Uterus (tissue), 4 donors: ENCODE measurements at places on chromosomes 2 and 18. TPM values are rescaled to one million over a fixed set of nuclear protein-coding genes. Genes with fewer than 3 reads are reported as not detected.

- DNase-seq, result no peak
These were observed 14.1 kb upstream of the GMPPA start for GRCh38 chr2:219484343-219485200.

- DNase-seq, result peak; percentile 29
These were observed 1.1 kb upstream of the PGAP1 start for GRCh38 chr2:196927376-196928225.

DLGAP1 gene
- 9.6 TPM for total RNA-seq

- DNase-seq, result no peak
These were observed 104.9 kb downstream of the CERS6 start for GRCh38 chr2:168560817-168561499.
